ENCODE measurements at places on chromosomes 16 and 17.

DNA sequence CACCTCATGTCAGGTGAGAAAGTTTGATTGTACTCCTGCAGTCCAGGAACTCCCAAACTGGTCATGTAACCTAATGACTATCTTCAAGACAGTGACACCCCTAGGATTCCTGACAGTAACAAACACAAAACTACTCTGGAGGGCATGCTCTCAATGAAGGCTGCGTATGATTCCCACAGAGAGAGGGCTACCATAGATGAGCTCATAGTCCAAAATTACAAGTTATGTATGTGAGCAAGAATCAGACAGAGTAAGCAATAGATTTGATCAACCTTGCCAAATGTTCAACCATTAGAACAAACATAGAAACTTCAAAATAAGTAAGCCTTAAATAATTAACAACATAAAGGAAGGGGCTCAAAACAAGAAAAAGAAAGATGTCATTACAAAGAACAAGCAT lies 158.1 kb downstream of the COPRS start:
- no peak for DNase-seq

- no peak for DNase-seq
Observed at GRCh38 chr16:56748191-56748590, 18.3 kb downstream of the NUP93 start.

DNA sequence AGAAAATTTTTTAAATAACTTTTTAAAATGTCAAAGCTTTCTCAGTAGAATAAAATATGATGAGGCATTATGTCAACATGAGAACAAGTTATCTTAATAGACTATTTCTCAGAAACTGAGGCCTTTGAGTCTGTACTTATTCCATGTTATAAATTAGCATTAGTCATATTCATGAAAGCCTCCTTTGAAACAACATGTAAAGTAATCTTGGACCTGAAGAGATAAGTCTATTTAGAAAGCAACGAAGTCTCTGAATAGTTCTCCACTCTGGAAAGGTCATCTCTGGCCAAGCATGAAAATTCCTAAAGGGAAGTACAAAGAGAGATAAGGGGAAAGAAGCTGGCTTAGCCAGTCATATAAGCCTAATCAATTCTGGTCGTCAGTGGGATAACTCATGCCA lies 150.8 kb downstream of the CYB561 start:
- no peak for DNase-seq

- no peak for DNase-seq
Observed at GRCh38 chr16:20676268-20676825, 21.1 kb downstream of the ACSM1 start.

DNA sequence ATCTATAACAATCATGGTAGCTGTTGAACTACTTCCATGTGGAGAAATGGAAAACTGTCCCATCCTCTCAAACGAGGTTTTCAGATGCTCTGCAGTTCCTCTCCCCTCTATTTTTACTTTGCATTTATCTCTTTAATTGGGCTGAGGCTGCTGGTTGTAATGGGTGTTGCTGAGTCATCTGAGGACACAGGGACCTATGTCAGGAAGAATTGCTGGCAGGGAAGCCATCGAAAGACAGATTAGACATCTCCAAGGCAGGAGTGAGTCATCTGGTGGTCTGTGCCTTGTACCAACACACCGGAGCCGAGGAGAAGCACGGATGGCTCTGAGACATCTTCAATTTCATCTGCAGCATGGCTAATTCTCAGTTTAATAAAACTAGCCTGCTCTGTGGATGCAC lies 394.5 kb downstream of the GRIN2A start:
- no peak for DNase-seq

DNA sequence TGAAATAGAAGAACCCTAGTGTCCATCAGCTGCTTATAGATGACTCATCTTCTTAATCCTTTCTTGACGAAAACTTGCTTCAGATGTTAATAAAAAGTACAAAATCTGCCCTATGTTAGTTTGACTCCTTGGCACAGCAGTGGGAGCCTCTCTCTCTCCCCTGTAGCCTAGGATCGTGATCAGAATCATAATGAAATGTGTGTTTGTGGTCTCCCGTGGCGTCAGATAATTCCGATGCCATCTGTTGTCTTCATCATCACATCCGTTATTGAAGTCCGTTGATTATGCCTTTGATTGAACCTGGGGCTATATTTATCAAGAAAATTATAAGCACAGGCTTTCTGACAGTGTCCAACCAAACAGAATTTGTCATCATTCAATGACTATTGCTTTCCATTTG lies 102.5 kb downstream of the BMERB1 start:
- no peak for DNase-seq

DNA sequence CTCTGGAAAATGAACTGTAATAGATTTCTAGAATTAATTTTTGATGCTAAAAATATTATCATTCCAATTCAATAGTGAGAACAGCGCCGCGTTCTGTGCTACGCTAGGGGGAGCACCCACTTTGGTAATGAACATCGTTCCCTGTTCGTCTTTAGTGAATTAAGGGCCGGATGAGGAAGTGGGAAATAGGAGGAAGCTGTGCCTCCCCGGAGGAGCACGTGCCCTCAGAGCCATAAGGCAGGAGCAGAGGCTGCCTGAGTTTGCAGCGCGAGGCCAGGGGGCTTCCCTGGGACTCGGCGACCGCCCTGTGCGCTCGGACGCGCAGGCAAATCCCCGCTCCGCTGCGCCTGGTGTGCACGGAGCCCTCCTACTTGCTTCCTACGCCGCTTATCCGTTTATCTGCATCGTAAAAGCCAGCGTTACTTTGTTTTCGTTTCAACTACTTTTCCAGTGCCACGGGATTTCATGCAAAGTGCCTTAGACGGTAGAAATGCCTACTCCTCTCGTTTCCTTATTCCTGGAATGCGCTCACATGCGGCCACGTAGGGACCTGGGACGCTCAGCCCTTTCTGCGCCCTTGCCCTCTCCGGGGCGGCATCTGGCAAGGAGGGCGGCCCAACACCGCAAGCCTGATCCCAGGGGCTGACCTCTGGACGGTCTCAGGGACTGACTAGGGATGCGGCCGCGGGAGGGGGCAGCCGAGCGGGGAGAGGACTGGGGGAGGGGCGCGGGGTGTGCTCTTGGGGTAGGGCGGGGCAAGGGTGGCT lies 76.4 kb downstream of the KCNJ12 start:
- peak; percentile 24 for DNase-seq

- no peak for DNase-seq
Observed at GRCh38 chr16:50771366-50771765, 29.5 kb downstream of the CYLD start.

DNA sequence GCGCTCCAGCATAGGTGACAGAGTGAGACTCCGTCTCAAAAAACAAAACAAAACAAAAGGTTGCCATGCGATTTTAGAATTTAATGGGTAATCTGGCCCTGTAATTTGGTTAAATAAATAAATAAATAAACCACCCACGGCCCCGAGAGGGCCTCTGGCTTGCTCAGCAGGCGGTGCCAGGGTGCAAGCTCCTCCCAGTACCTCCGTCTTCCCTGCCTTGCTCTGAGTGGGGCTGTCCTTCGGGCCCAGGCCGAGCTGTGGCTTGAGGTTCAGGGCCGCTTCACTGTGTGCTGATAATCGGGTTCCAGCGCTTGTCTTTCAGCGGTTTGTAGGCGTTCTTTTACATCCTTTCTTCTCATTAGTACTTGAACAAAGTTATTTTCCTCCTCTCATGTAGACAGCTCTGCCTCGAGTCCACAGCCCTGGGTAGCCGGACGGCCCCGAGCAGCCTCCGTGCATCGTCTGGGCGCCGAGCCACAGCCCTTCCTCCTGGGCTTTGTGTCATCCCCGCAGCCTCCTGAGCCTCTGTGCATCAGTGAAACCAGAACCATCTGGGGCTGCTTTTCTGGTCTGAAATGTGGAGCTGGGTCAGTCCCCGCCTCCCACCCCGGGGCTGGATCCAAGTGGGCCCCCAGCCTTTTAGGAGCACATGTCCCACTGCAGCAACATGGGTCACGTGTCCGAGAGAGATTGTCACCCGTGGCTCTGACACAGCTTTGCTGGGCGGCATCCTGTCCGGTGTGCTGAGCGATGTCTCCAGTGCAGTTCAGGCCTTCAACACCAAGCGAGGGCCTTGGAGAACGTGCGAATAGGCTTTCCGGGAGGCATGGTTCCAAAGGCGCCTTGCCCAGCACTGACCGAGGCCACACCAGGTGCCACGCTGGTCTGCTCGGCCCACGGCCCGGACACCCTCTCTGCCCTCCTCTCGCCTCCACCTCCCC lies 157.4 kb upstream of the CHMP6 start:
- DNase-seq, result no peak

DNA sequence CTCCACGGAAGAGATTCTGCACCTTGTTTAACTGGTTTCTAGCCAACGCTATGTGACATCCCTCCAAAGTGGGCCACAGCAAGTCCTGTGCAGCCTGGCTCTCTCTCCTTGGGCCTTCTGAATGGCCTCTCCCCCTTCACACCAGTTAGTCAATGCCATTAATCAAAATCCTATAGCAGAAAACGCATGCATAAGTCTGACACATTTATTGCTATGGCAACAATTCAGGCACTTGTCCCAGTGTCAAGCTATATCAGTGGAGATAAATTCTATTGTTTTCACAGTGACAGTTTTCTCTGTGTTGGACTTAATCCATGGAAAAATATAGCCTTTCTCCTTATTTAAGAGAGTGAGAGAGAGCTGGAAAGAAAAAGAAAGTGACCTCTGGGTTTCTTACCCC lies 87.2 kb upstream of the TOX3 start:
- DNase-seq, result no peak

GRCh38 chr16:85354686-85355514 lies 242.6 kb upstream of the CIBAR2 start:
- DNase-seq, result no peak

DNA sequence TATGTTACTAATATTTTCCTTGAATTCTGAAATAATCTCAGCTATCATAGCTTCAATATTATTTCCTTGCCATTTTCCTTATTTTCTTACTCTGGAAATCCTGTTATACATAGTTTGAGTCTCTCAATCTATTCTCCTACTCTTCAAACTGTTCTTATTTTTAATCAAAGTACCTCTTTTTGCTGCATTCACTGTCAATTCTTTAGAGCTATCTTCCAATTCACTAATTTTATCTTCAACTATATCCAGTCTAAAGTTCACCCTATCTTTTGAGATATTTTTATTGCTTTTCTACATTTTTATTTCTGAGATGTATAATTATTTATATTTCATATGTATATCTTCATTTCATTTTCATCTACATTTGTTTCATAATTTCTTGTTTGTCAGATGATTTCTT lies 7.3 kb upstream of the XYLT2 start:
- DNase-seq, result no peak

GRCh38 chr17:35294756-35295155 lies 51.9 kb downstream of the SLFN5 start:
- no peak for DNase-seq

DNA sequence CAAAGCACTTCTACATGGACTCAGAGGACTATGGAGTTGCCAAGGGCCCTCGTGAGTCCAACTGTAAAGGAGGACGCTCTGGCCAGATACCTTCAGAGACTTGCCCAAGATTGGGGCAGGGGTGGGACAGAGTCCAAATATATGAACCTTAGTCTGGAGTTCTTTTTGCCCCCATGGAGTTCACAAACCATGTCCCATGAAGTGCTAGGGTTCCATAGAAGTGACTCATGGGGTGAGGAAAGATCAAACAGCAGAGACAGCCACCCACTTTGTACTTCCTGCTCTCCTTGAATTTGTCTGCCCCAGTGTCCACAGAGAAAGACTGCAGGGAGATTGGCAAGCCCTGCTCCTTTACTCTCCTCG lies 29.0 kb downstream of the SRL start:
- DNase-seq, result no peak

DNA sequence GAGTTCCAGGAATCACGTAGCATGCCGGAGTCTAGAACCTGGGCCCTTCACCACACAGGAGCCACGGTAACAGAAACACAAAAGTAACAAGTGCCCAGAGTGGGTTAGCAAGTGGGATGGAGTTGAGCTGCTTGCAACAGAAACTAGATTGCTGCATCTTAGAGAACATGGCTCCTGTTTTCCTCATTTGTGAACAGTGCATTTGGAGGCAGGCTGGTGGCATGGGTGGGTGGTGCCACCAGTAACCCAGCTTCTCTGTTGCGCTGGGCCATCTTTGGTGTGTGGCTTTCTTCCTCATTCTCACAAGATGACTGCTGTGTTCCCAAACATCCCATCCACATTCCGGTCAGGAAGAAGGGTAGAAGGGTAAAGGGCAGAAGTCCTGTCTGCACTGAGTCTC lies 95.5 kb downstream of the KATNIP start:
- DNase-seq, result no peak

- no peak for DNase-seq
Observed at GRCh38 chr17:8951206-8951605, 14.3 kb downstream of the PIK3R5 start.

DNA sequence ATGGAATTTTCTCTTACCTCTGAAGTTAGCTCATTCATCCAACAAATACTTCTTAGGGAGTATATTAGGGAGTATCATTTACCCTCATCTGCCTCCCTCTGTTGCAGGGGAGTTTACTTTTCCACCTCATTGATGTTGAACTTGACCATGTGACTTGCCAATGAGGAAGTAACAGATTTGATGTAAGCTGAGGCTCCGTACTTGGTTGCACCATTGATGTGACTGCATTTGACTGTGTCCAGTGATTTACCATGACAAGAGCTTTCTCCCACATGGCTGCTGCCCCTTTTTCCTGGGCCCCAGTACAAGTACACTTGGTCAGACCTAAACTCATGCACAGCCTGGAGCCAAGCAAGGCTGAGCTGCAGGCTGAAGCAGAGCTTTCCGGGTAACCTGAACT lies 81.6 kb upstream of the HS3ST2 start:
- DNase-seq, result no peak

DNA sequence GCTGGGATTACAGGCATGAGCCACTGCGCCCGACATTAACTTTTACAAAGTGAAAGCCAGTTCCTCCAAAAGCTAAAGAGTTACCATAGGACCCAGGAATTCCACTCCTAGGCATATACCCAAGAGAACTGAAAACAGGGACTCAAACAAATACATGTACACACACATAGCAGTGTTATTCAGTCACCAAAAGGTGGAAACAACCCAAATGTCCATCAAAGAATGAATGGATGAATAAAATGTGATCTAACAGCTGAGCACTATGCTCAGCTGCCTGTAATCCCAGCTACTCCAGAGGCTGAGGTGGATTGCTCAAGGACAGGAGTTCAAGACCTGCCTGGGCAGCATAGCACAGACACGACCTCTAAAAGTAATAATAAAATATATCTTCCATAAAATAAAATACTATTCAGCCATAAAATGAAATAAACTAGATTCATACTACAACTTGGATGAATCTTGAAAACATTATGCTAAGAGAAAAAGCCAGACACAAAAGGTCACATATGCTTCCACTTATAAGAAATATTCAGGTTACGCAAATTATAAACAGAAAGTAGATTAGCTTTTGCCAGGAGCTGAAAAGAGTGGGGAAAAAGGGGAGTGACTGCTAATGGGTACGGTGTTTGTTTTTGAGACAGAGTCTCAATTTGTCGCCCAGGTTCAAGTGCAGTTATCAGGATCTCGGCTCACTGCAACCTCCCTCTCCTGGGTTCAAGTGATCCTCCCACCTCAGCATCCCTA lies 9.3 kb upstream of the USP7 start:
- no peak for DNase-seq

GRCh38 chr17:80616705-80617104 lies 72.1 kb downstream of the RPTOR start:
- DNase-seq, result no peak

- no peak for DNase-seq
Observed at GRCh38 chr16:19708296-19709205, 9.5 kb downstream of the KNOP1 start.

- no peak for DNase-seq
Observed at GRCh38 chr16:81996664-81997509, 14.4 kb downstream of the SDR42E1 start.

GRCh38 chr16:51442141-51442870 lies 291.2 kb upstream of the SALL1 start:
- DNase-seq, result no peak
